ENCODE measurements at places on chromosomes 6 and 20.

GRCh38 chr6:106037060-106037459 is 49.1 kb upstream of the PRDM1 start:
- DNase-seq: no peak

GRCh38 chr6:44072959-44073611 is 54.2 kb downstream of the MRPL14 start:
- DNase-seq: peak; percentile 59

GRCh38 chr6:80254716-80255115 is 148.2 kb downstream of the BCKDHB start:
- no peak for DNase-seq

DNA sequence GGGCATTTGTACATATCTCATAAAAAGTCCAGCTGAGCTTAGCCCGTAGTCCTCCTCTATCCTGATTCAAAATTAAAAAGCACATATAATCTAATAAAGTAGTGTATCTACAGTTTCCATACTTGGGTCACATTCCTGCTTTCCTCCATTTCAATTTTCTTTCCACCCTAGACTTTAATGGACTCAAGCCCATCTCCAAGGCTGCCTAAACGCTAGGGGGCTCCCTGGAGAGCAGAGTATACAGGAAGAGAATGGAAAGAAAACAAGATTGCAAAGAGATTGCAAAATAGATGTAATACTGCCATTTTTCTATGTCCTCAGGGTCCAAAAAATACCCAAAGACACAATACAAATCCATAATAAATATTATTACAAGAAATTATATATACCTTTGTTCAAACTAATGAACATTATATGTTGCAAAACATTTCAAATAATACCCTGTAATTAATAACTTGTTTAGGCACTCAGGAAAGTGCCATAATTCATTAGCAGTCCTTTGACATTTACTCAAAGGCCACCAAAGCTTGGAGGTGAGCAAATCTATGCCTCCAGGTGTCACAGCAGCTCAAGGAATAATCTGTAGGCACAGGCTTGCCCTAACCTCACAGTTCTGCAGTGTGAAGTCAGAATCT is 2.4 kb upstream of the MCM3 start:
- DNase-seq: peak; percentile 24

DNA sequence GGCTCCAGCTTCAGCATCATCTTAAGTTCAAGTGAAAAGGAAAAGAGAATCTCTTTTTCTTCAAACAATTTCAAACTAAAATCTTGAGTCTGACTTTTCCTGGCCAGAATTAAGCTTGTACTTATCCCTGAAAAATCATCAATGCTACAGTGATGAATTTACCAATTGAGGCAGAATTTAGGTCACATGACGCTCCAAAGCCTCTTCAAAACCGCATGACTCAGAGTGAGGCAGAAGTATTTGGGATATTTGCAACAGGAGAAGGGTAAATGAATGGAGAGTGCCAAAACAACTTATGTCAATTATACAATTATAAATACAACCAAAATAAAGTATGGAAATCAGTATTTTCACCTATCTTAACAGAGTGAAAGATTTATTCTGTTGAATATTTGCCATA is 515.5 kb downstream of the COL12A1 start:
- no peak for DNase-seq

GRCh38 chr6:76992553-76992952 is 470.7 kb downstream of the HTR1B start:
- no peak for DNase-seq

GRCh38 chr20:16394784-16395183 is 178.5 kb downstream of the KIF16B start:
- DNase-seq: no peak

DNA sequence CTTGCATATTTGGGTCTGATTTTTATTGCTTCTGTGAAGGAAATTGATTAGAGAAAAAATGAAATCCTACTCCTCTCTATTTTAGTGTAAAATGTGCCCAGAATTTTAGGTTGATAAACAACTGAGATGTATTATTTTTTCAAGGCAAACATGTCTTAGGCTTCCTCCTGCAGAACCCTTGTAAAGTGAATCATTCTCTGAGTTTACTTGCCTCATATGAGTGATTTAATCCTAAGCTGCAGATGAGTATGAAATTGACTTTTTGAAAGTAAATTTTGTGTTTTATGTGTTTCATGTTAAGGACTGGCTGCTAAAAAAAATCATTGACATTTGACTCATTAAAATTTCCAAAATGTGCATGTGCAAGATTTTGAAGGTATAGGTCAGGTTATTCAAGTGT is 138.5 kb upstream of the PHACTR1 start:
- DNase-seq: no peak

DNA sequence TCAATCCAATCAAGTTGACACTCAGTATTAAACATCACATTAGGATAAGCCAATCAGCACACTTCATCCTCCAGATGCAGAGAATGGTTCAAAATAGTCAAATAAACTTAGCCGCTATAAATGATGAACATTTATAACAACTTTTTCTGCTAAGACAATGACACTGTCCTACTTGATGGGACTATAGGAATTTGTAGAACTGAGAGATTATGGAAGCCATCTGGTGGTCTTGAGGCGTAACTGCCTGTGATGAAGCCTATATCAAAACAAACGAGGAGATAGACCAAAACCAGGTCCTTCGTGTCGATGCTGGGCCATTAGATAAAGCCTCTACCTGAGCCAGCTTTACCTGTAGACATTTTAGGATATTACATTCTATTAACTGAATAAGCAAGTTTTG is 631.1 kb downstream of the COL12A1 start:
- no peak for DNase-seq

DNA sequence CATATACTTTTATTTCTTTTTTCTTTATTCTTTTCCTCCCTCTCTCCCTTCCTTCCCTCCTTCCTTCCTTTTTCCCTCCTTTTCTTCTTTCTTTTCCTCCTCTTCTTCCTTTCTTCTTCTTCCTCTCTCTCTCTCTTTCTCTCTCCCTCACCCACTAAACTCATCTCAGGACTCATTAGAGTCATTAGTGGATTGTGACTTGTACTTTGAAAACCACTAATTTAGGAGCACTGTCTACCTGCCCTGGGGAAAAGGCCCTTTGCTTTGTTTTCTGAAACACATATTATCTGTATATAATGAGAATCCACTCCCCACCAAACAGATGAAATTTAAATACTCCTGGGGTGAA is 68.7 kb upstream of the CEP85L start:
- DNase-seq: no peak

DNA sequence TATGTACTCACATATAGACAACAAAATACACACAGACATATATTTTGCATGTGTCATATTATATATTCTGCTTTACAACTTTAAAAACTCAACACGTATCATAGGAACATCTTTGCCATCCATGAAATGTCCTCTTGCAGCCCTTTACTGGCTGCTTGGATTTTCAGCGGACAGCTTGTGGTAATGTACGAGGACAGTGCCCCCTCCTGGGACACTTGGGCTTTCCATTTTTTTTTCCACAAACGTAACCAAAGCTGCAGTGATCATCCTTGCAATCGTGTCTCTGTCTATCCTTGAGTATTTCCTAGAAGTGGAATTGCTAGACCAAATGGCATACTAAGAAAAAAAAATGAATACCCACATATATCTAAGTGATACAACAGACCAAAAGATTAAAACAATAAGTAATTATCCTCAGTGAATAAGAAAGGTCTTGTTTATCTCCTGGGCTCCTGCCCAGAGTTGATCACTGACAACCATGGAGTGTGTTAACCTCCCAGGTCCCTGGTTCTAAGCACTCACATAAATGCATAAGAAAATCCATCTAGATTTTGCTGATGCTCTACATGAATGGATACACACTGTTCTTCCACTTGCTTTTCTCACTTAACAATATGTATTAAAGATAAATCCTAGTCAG is 18.1 kb downstream of the BPI start:
- no peak for DNase-seq

DNA sequence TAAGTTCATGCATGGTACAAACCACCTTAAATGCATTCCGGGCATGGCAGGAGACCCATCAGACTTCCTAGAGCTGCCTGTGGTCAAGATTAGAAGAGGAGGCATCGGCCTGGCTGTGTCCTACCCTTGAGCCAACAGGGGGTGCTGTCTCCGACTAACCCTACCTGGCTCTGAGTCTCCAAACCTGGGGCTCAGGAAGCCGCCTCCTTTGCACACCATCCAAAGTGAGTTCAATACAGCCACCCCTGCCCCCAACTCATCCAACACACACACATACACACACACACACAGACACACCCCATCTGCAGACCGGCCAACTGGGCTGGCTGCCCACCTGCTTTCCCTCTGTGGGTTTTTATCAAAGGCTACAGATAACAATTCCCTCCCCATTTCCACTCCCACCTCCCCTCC is 77.0 kb downstream of the JPH2 start:
- no peak for DNase-seq

- DNase-seq: no peak
Observed at GRCh38 chr6:97443408-97444080, 160.5 kb upstream of the MMS22L start.

- DNase-seq: no peak
Observed at GRCh38 chr6:14671261-14671681, 553.7 kb downstream of the CD83 start.

DNA sequence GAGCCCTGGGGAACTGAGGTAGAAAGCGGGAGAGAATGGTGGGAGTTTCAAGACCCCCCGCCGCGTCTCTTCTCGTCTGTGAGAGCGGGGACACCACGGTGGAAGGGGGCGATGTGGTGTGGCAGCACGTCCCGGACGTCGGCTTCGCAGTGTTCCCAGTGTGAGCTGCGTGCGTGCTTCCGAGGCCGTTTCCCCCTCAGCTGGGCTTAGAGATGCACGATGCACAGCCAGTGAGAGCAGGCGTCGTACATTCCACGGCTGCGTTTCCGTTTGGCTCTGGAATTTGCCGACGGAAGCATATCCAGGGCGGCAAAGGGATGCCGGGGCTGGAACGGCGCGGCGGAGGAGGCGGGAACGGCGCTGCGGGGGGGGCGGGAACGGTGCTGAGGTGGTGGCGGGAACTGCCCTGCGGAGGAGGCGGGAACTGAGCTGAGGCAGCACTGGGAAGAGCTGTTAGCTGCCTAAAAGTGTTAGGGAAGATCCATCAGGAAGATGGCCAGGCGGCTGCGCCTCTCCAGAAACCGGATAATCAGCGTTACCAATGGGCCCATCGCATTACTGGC is 37.7 kb downstream of the KIF25 start:
- no peak for DNase-seq

DNA sequence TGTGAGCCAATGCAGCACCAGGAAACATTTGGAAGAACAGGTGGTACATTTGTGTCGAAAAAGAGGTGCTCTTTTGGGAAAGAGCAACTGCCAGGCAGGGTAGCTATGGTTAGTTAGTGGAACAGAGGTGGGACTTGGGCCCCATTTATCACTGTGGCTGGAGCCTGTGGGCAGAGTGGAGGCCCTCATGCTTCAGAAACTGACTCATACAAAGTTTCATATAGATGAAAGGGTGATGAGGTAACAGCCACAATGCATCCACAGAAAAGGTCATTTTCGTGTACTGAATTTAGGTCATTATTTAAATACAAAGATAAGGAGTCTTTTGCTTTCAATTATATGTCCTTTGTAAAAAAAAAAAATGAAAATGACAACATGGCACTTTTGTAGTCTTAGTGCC is 76.4 kb upstream of the HS3ST5 start:
- no peak for DNase-seq

DNA sequence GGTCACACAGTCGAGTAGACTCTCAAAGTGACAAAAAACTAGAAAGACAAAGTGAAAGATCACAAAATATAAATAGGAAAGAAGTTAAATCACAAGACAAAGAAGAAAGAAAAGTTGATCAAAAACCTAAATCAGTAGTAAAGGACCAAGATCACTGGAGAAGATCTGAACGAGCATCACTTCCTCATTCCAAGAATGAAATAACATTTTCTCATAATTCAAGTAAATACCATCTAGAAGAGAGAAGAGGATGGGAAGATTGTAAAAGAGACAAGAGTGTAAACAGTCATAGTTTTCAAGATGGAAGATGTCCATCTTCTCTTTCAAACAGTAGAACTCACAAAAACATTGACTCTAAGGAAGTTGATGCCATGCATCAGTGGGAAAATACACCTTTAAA is 31.6 kb upstream of the GJA10 start:
- DNase-seq: no peak

DNA sequence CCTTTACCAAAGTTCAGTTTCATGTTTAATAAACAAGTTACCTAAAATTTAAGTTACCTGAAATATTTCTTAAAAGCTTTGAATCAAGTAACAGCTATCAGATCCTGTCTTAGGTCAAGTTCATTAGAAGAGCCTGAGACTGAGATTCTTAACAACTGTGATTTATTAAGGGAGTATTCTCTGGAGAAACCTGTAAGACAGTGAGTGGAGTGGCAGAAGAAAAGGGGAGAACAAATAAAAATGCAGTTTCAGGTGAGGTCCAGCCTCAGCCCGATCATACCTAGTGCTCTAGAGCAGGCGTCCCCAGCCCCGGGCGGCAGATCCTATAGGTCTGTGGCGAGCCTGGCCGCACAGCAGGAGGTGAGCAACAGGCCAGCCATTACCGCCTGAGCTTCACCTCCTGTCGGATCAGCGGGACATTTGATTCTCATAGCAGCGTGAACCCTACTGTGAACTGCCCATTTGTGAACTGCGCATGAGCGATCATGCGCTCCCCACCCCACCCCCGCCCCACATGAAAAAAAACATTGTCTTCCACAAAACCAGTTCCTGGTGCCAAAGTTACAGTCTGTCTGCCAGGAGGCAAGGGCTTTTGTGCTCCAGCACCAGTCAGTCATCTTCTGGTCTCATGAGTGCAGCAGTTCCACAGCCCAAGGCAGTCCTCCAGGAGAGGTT is 59.2 kb upstream of the ADGRB3 start:
- no peak for DNase-seq

DNA sequence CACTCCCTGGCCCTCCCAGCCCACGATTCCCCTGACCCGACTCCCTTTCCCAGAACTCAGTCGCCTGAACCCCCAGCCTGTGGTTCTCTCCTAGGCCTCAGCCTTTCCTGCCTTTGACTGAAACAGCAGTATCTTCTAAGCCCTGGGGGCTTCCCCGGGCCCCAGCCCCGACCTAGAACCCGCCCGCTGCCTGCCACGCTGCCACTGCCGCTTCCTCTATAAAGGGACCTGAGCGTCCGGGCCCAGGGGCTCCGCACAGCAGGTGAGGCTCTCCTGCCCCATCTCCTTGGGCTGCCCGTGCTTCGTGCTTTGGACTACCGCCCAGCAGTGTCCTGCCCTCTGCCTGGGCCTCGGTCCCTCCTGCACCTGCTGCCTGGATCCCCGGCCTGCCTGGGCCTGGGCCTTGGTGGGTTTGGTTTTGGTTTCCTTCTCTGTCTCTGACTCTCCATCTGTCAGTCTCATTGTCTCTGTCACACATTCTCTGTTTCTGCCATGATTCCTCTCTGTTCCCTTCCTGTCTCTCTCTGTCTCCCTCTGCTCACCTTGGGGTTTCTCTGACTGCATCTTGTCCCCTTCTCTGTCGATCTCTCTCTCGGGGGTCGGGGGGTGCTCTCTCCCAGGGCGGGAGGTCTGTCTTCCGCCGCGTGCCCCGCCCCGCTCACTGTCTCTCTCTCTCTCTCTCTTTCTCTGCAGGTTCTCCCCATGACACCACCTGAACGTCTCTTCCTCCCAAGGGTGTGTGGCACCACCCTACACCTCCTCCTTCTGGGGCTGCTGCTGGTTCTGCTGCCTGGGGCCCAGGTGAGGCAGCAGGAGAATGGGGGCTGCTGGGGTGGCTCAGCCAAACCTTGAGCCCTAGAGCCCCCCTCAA is at the start of gene LTA:
Gene LTA, plus strand, starts transcription at position 249 of the 871 bp plus-strand sequence. Its CDS starts 454 bp downstream, at position 703.
- DNase-seq: peak; percentile 74
